Vagina (tissue), 2 donors: ENCODE measurements at places on chromosomes 7 and 10. TPM values are rescaled to one million over a fixed set of nuclear protein-coding genes. Genes with fewer than 3 reads are reported as not detected.

ECHDC3 gene
- 44.2 TPM for total RNA-seq

EPHA1 gene
- 51.3 TPM for total RNA-seq

VPS37D gene
- total RNA-seq, result 5.4 TPM

NPTX2 gene
- 13.0 TPM for total RNA-seq

GPR158 gene
- 0.49 TPM for total RNA-seq

LRRC18 gene
- total RNA-seq, result not detected

KCNMA1 gene
- 94.3 TPM for total RNA-seq

CLRN3 gene
- not detected for total RNA-seq

DNA sequence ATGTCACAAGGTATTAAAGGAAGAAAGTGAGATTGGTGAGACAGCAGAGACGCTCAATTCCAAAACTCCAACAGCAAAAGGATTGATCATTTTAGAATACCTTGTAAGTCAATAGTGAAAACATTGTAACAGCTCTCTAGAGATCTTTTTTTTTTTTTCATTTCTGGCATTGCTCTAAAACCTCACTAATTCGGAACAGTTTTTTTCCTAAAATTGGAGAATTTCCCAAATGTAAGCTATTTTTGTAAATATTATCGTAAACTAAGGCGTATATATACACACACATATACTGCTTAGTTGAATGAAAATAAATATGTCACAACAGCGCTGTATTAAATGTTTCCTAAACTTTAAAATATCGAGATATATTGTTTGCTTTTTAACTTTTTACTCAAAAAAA is 30.6 kb upstream of the CELF2 start:
- no peak overlapping the region for H3K4me3 ChIP-seq
- H3K27ac ChIP-seq, result no peak overlapping the region
- no peaks in the 10 kb centered on the region for H3K36me3 ChIP-seq
- no peaks in the 10 kb centered on the region for H3K4me1 ChIP-seq
- no peaks in the 10 kb centered on the region for H3K27me3 ChIP-seq

GRCh38 chr7:155763691-155764437 is 48.4 kb downstream of the SHH start:
- no peak overlapping the region for H3K4me3 ChIP-seq
- no peak for DNase-seq
- H3K27me3 ChIP-seq, result no peaks in the 10 kb centered on the region
- H3K27ac ChIP-seq, result no peak overlapping the region
- H3K4me1 ChIP-seq, result peaks cover 18% of the 10 kb centered on the region

- H3K27me3 ChIP-seq, result no peaks in the 10 kb centered on the region
- no peak for DNase-seq
- H3K36me3 ChIP-seq, result peaks cover 30% of the 10 kb centered on the region
Measured at GRCh38 chr10:95242581-95243317, 48.1 kb downstream of the PDLIM1 start.

- no peak for DNase-seq
- no peaks in the 10 kb centered on the region for H3K36me3 ChIP-seq
- no peak overlapping the region for H3K4me3 ChIP-seq
- H3K27ac ChIP-seq, result peak overlapping the region; percentile 77
Measured at GRCh38 chr10:102627291-102627735, 17.0 kb upstream of the TRIM8 start.

- H3K27me3 ChIP-seq, result no peaks in the 10 kb centered on the region
- DNase-seq, result no peak
- no peak overlapping the region for H3K27ac ChIP-seq
Measured at GRCh38 chr10:17647326-17647725, 3.4 kb downstream of the STAM start.

- peak overlapping the region; percentile 0 for H3K4me3 ChIP-seq
- H3K27me3 ChIP-seq, result no peaks in the 10 kb centered on the region
- peak overlapping the region; percentile 72 for H3K27ac ChIP-seq
- peaks cover 68% of the 10 kb centered on the region for H3K4me1 ChIP-seq
- no peak for DNase-seq
Measured at GRCh38 chr10:109894516-109894915, 28.8 kb downstream of the XPNPEP1 start.

DNA sequence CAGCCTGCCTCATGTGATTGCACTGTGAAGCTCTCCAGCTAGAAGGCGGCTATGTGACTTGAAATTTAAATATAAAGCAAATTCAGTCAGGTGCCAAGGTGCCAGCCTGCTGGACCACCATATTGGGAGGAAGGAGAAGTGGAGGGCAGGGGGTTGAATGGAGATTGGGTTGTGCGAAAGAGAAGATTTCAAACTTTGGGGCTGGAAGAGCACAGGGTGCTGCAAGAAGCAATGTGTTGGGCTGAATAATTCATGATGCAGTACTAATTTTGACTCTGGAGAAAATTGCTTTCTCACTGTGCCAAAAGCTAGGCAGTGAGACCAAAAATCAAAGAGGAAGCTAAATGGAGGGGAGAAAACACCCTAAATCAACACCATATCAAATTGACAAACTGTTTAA is 335.3 kb downstream of the NRG3 start:
- H3K4me3 ChIP-seq, result no peak overlapping the region
- H3K4me1 ChIP-seq, result no peaks in the 10 kb centered on the region
- DNase-seq, result no peak
- H3K27me3 ChIP-seq, result no peaks in the 10 kb centered on the region
- H3K36me3 ChIP-seq, result no peaks in the 10 kb centered on the region

DNA sequence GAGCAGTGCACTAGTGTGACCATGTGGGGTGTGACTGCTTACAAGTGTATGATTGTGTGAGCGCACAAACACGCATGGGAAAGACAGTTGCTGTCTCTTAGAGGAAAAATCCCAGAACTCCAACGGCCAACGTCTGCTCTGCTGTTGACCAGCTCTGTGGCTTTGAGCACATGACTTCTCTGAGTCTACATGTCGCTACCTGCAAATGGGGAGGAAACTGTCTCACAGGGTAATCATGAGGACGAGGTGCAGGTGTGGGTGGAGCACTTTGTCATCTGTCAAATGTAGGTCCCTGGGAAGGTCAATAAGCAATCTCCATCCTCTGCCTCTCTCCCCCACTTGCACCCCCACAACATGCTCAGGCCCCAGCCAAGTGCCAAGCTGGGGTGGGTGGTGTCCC is 31.2 kb upstream of the TLX1 start:
- no peak for DNase-seq
- H3K4me1 ChIP-seq, result no peaks in the 10 kb centered on the region
- no peaks in the 10 kb centered on the region for H3K36me3 ChIP-seq
- H3K27me3 ChIP-seq, result no peaks in the 10 kb centered on the region

- peak overlapping the region; percentile 34 for H3K27ac ChIP-seq
- peaks cover 17% of the 10 kb centered on the region for H3K4me1 ChIP-seq
- no peaks in the 10 kb centered on the region for H3K36me3 ChIP-seq
- H3K27me3 ChIP-seq, result no peaks in the 10 kb centered on the region
Measured at GRCh38 chr10:80535671-80536360, 1.9 kb upstream of the SH2D4B start.

DNA sequence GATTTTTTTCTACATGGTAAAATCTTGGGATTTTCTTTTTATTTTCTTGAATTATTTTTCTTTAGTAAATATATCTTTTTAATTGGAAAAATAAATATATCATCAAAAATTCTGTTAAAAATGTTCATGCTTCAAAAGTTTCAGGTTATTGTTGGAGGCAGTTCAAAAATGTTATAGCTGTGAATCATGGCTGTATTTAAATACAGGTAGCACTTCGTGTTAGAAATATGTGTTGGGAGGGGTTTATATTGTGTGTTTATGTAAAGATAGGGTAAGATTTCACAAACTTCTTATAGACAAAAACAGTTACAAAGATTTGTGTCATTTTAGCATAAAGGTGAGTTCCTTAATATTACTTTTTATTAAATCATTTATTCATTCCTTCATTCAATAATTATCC is 60.4 kb downstream of the HDAC9 start:
- peaks cover 8% of the 10 kb centered on the region for H3K4me1 ChIP-seq
- no peaks in the 10 kb centered on the region for H3K27me3 ChIP-seq
- DNase-seq, result no peak
- no peaks in the 10 kb centered on the region for H3K36me3 ChIP-seq

DNA sequence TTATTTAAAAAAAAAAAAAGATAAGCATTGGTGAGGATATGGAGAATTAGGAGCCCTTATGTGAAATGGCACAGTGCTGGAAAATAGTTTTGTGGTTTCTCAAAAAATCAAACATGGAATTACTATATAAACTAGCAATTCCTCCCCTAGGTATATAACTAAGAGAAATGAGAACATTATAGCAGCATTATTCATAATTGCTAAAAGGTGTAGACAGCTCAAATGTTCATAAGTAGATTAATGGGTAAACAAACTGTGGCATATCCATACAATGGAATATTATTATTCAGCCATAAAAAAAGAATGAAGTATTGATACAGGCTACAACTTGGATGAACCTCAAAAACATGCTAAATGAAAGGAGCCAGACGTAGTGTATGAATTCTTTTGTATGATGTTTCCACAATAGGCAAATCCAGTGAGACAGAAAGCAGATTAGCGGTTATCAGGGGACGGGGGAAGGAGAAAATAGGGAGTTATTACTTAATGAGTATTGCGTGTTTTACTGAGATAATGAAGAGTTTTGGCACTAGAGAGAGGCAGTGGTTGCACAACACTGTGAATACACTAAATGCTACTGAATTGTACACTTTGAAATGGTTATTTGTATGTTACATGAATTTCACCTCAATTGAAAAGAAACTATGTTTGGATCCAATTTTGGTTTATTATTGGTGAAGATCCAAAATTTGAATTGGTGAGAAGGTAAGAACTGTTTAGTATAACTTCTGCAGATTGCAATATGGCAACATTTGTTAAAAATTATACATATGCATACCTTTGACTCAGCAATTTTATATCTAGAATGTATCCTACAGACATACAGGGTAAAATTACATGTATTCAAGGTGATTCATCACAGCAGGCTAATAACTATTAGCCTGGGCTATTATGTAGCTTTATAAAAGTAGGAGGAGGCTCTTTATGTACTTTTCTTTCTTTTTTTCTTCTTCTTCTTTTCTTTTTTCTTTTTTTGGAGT is 69.7 kb downstream of the VCL start:
- no peaks in the 10 kb centered on the region for H3K36me3 ChIP-seq
- H3K27me3 ChIP-seq, result no peaks in the 10 kb centered on the region
- H3K4me1 ChIP-seq, result peaks cover 19% of the 10 kb centered on the region
- no peak for DNase-seq

DNA sequence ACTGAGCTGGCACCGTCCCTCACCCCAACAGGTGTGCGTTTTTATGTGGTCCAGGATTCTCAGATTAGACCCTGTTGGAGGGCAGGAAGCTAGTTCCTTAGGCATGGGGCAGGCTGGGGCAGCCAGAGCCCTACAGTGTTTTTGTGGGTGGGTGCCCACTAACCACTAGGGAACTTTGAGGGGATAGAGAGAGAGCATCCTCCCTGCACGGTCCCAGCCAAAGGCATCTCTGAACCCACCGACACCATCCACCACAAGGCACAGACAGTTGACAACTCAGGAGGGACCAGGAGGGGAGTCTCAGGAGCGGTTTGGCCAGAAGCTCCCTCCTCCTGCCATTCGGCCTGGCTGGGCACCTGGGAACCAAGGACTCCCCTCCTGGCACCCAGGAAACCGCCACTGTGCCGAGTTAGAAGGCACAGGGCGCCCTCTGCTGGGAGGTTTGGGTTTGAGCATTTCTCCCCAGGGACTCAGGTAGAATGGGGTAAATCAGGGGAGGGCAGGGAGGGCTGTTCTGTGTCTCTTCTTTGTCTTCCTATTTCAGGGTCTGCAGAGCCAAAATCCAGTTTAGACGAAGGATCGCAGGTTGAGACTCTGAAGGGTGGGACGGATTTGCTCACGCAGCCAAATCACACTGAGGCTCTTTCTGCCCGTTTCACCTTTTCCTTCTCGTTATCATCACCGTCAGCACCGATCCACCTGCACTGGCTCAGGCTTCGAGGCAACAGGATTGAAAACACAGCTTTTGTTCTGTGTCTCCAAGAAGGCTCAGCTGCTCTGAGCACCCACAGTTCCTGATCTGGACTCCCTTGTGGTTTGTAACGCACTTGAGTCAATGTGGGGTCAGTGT is 84.8 kb upstream of the COL13A1 start:
- H3K4me1 ChIP-seq, result no peaks in the 10 kb centered on the region
- no peak overlapping the region for H3K27ac ChIP-seq
- no peaks in the 10 kb centered on the region for H3K27me3 ChIP-seq
- DNase-seq, result no peak
- H3K36me3 ChIP-seq, result no peaks in the 10 kb centered on the region

DNA sequence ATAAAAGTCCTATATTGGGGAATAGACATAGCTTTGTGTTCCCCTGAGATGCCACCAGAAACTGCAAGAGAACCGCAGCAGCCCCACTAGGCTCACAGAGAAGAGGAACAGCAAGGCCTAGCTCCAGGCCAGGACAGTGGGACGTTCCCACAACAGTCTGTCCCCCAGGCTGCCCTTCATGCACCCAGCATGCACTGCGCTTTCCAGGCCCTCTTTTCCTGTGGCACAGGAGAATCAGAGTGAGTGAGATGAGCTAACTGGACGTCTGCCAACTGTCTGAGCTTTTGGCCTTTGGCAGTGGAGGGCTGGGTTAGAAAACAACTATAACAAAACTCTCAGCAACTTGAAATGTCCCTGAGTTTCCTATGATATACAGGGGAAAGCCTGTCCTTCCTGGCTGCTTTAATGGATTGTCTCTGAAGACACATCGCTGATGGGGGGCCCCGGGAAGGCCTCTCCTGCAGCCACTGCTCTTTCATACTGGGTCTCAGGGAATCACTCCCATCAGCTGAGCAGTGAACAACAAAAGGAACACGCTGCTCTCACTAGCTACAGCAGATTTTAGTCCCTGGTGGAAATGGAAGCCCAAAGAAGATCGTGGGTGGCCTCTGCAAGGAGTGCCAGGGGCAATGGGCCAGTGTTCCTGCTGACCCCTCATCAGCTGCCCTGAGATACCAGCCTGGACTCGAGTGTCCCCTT is 53.5 kb downstream of the PODXL start:
- H3K27ac ChIP-seq, result peak overlapping the region; percentile 16
- H3K4me1 ChIP-seq, result peaks cover 17% of the 10 kb centered on the region
- H3K27me3 ChIP-seq, result no peaks in the 10 kb centered on the region
- no peak for DNase-seq
- no peak overlapping the region for H3K4me3 ChIP-seq
- H3K36me3 ChIP-seq, result no peaks in the 10 kb centered on the region

DNA sequence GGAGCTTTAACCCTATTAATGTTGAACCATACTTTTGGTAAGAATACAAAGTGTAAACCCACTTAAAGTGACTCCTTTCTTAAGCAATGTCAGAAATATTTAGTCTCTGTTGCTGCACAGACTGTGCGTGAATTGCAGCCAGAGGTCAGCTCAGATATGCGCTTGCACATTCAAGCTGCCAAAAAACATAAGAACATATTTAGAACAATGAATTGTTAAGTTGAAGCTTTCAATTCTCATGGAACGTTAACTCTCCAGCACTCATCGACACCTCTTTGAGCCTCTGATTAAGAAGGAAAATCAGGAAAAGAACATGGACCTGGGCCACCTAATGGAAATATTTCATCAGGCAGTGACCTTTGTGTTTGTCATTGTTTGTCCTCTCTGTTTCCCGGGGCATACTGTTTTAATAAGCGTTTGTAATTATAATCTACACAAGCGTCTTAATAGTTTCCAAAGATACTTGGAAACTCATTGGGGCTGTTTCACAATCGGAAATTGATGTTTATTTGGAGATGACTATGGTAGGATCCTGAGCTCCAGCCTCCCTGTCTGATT is 193.0 kb upstream of the CELF2 start:
- peak overlapping the region; percentile 30 for H3K27ac ChIP-seq
- no peaks in the 10 kb centered on the region for H3K27me3 ChIP-seq
- H3K4me1 ChIP-seq, result peaks cover 5% of the 10 kb centered on the region
- H3K36me3 ChIP-seq, result no peaks in the 10 kb centered on the region
- no peak for DNase-seq

GRCh38 chr7:77393261-77393660 is 22.9 kb downstream of the GSAP start:
- no peak overlapping the region for H3K4me3 ChIP-seq
- no peak overlapping the region for H3K27ac ChIP-seq
- no peaks in the 10 kb centered on the region for H3K27me3 ChIP-seq
- H3K4me1 ChIP-seq, result no peaks in the 10 kb centered on the region

- DNase-seq, result no peak
- peak within 1 kb of the TSS; percentile 74 for H3K27ac ChIP-seq
- H3K27me3 ChIP-seq, result no peaks in the 10 kb centered on the region
- H3K4me3 ChIP-seq, result peak within 1 kb of the TSS; percentile 96
Measured at GRCh38 chr10:43606323-43607198, at the start of gene ZNF485. Gene ZNF485 (plus strand): TSS chr10:43606438. CDS start chr10:43607051, 613 bp downstream.
